ENCODE measurements at places on chromosomes 16 and 17.

DNA sequence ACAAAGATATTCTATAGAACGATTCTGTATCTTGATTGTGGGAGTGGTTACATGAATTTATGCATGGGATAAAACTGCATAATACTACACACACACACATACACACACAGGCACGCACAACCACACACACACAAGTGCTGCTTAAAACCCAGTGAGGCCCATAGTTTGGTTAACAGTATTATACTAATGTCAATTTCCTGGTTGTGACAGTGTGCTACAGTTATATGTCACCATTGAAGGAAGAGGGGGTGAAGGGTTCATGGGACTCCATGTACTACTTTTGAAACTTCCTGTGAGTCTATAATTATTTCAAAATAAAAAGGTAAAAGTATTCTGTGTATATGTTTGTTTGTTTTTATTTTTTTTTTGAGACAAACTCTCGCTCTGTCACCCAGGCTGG lies 8.1 kb downstream of the ZC3H7A start:
- DNase-seq, result no peak

DNA sequence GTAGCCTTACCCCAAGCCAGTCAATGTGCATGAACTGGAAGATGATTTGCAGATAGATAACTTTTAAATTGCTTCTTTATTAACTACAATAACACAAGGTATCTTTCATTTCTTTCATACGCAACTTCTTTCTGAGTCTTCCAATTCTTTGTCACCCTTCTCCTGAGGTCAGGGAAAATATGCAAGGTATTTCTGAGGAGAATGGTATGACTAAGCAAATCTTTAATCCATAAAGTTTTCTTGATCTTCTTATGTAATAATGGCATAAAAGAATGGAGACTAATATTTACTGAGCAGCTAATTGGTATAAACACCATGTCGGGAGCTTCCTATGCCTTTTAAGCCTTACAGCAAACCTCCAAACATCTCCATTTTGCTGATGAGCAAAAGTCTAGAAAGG lies 438.9 kb downstream of the KCNJ2 start:
- DNase-seq, result no peak

GRCh38 chr17:44779211-44780025 lies 20.6 kb downstream of the ADAM11 start:
- DNase-seq, result no peak

- DNase-seq, result no peak
These were observed 21.5 kb downstream of the PRCD start for GRCh38 chr17:76561332-76561731.

GRCh38 chr17:72110231-72110941 lies 10.4 kb upstream of the SOX9 start:
- DNase-seq, result no peak

DNA sequence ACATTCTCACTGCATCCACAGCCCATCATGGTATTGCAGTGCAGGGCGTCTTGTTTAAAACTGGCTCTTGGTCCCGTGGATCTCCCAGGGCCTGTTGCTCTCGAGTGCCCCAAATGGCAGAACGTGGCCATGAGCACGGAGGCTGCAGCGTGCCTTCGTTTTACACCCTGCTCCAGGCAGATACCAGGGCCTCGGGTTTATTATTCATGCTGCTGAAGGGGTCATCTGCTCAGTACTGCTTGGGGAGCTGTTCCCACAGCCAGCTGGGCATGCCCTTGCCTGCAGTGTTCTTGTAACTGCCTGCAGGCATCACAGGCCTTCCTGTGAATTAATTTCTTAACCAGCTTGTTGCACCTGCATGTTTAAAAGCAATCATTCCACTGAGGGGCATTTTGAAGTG lies 129.7 kb upstream of the CHMP6 start:
- no peak for DNase-seq

GRCh38 chr17:46823657-46824056 lies 5.2 kb upstream of the WNT3 start:
- no peak for DNase-seq

DNA sequence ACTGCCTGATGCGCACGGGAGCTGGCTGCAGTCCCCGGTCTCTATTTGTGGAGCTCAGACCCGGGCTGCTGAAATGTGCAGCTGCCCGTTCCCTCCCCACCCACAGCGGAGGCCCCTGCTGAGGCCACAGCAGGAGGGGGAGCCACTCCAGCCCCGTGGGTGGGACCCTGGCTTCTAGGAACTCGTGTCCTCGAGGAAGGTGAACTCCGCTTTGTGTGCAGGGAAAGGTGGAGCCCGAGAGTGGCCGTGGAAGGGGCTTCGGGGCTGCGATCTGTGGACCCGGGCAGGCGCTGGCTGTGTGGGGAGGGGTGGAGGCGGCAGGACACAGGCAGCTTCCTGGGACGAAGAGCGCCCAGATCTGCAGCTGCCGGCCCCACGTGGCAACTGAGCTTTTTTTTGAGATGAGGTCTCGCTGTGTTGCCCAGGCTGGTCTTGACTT lies 2.9 kb downstream of the CCDC154 start:
- DNase-seq, result no peak

DNA sequence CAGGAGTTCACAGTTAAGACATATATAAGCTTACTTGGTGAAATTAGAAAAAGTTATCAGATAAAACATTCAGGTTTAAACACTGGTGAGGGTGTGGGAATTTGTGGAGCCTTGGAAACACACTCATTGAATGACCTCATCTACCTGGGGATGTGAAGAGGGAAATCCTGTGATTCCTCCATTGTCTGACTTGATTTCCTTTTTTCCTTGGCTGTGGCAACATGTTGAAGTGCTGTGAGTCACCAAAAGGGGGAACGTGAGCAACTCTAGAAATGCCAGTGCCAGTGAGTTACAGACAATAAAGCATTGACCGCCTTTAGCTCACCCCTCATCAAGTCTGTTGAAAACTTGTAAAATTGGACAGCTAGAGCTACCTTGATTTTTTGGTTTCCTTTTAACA lies 1.8 kb downstream of the HMOX2 start:
- DNase-seq, result no peak

GRCh38 chr16:66026211-66026610 lies 340.3 kb upstream of the CDH5 start:
- DNase-seq, result no peak

DNA sequence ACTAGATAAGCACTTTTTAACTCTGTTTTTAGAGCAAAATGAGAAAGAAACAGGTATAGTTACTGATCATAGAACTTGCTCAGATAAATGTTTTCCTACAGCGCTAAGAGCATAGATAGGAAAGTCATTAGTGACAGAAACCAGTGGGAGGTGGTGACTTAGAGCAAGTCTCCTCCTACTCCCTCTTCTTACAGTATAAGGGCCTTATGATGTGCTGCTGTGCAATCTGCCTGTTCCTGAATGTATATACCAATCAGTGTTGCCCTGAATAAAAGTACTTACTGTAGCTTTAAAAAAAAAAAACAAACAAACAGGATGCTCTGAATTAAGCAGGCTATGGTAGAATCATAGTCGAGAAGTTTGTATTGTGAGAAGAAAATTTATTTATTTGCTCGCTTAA lies 23.3 kb upstream of the RASL10B start:
- no peak for DNase-seq

GRCh38 chr17:6297960-6298359 lies 137.0 kb downstream of the AIPL1 start:
- no peak for DNase-seq

DNA sequence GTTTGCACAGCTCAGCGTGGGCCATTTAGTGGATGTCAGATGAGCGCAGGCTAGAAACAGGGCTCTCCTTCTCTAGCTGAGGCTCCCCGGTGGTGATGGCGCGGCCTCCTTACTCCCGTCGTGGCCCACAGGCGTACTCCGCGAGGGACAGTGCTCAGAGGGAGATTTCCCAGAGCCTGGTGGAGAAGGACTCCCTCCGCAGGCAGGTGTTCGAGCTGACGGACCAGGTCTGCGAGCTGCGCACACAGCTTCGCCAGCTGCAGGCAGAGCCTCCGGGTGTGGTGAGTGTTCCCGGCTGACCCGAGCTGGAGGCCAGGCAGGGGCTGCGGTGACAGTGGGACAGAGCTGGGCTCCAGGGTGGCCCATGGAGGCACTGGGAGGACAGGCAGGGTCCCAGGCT lies 21.4 kb downstream of the CARD14 start:
- no peak for DNase-seq

GRCh38 chr17:66702106-66702936 lies 132.6 kb upstream of the CACNG5 start:
- no peak for DNase-seq

DNA sequence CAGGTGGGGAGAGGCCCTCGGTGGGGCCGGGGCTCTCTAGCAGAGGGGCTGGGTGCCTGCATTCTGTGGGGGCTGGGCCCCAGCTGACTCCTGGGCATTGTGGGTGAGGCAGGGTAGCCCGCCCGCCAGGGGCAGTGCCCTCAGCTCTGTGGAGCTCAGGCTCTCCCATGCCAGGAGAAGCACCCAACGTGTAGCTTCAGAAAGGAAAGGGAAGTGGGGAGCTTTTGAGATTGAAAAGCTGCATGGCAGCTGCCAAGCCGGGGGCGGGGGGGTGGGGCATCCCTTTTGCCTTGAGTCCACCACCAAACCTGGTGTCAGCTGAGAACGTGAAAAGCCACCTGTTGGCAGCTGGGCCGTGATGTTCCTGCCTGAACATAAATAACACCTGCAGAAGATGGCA lies 192.1 kb upstream of the CIBAR2 start:
- no peak for DNase-seq

DNA sequence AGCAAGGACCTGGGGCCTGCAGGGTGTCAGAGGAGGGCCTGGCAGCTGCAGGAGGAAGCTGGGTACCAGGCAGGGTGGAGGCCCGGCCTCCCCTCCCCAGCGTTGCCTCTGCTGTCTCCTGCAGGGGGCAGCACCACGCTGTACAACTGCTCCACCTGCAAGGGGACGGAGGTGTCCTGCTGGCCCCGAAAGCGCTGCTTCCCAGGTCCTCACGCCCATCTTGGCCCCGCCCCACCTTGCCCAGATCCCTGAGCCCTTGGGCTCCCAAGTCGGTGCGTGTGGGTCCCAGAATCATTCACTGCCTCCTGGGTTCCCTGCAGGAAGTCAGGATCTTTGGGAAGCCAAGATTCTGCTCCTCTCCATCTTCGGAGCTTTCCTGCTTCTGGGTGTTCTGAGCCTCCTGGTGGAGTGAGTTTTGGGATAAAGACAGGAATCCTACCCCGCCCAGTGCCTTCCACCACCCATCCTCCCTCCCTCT lies 1.2 kb downstream of the TMEM95 start:
- no peak for DNase-seq

DNA sequence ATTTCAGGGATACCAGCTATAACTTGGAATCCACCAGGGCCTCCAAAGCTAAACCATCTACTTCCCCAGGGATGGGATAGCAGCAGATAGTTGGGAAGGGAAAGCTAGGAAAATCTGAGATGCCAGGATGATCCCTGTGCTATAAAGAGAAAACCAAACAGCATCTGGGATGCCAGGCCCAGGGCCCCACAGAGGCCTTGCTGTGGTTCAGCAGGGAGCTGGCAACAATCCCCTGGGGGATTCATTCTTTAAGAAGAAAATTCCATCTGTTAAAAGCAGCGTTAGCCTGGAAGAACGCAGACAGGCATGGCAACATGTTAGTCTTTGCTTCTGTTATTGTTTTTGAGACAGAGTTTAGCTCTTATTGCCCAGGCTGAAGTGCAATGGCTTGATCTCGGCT lies 16.6 kb downstream of the MYO18A start:
- no peak for DNase-seq

DNA sequence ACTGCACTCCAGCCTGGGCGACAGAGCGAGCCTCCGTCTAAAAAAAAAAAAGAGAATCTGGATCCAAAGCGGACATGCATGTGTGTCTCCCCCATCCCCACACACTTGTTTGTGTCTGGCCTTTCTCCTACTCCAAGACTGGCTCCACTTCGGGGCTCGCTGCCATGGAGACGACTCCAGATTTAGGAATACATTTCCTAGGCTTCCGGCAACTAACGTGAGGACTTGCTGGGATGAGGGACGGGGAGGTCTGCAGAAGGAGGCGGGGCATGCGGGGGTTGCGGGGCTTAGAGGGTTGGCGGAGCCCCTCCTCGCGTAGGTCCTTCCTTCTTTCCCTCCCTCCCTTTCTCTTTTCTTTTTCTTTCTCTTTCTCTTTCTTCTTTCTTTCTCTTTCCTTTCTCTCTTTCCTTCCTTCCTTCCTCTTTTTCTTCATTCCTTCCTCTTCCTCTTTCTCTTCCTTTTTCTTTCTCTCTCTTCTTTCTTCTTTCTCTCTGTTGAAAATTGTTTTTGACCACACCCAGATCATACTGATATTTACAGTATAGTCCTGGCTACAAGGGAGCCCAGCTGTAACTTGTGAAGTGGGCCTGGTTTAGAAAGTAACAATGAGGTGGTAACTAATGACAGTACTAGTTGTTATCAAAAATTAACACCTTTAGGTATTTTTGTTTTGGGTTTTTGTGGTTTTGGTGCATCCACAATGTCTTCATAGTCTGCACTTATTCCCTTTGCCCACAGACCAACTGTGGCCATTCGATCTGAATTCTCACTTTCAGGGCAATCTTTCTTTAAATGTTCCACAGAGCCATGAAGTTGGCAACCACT lies 25.2 kb downstream of the MIS12 start:
- DNase-seq, result no peak

- DNase-seq, result no peak
These were observed 39.0 kb downstream of the ADCY9 start for GRCh38 chr16:4077174-4077649.

- no peak for DNase-seq
These were observed 415.1 kb downstream of the NPIPA8 start for GRCh38 chr16:17921357-17921978.

GRCh38 chr17:65121916-65122806 lies 15.0 kb upstream of the RGS9 start:
- no peak for DNase-seq

DNA sequence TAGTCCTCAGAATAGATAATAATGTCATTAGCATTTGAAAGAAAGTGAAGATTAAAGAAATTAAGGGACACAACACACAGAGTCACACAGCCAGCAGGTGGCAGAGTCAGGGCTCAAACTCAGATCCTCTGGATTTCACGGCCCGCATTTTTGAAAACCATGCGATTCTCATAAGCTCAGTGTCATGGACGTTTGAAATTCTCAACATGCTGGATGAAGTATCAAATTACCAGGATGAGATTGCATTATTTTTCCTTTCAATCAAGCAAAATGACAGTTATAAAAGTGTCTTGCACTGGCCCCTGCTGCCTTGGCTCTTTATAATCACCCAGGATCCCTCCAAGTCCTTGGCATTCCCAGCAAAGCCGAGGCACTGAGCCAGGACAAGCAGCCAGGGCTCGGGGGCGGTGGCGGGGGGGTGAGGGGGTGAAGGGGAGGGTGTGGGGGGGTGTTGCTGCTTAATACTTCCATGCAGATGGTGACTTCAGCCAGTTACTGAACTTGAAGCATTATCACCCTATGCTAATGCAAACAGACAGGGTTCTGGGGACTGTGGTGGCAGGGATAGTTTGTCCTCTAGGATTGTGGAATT lies 6.6 kb upstream of the BMERB1 start:
- no peak for DNase-seq

GRCh38 chr17:58004060-58004459 lies 3.0 kb downstream of the SRSF1 start:
- no peak for DNase-seq

DNA sequence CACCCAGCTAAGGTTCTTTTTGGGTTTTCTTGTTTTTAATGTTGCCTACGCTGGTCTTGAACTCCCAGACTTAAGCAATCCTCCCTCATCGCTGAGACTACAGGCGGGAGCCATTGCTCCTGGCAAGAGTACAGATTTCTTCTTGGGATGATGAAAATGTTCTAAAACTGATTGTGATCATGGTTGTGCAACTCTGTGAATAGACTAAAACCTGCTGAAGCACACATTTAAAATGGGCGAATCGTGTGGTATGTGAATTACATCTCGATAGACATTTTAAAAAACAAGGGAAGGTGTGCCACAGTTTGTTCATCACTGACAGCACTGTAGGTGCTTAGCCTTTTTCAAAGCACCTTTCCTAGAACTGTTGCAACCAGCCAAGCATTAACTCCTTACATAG lies 48.8 kb upstream of the CDH3 start:
- DNase-seq, result no peak

- DNase-seq, result no peak
These were observed 146.1 kb downstream of the SEC14L1 start for GRCh38 chr17:77286641-77287431.

Data from cortex of kidney (tissue), 1 donor.